Tibial nerve (tissue), 4 donors: ENCODE measurements at places on chromosomes 1 and 21. TPM values are rescaled to one million over a fixed set of nuclear protein-coding genes. Genes with fewer than 3 reads are reported as not detected.

DNA sequence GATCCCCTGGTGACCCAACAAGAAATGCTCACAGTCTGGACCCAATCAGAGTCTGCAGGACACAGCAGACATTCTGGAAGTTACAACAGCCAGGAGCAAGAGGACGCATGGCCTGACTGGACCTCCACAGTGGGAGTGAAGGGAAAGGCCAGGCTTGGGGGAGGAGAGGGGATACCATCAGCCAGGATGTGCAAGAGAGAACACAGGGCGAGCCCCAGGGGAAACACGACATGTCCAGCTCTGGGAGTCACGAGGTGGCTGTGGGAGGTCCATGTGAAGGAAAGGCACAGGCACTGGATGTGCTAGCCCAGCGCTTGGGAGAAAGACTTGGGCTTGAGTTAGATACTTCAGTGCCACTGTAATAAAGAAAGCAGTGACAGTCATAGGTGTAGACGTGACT lies 87.3 kb downstream of the HSF2BP start:
- no peak overlapping the region for H3K4me3 ChIP-seq
- DNase-seq = no peak
- no peaks in the 10 kb centered on the region for H3K4me1 ChIP-seq
- H3K36me3 ChIP-seq = no peaks in the 10 kb centered on the region
- no peak overlapping the region for H3K27ac ChIP-seq

- no peak for DNase-seq
- no peaks in the 10 kb centered on the region for H3K27me3 ChIP-seq
- H3K4me3 ChIP-seq = no peak overlapping the region
Observed at GRCh38 chr1:202291001-202291400, 50.7 kb downstream of the UBE2T start.

DNA sequence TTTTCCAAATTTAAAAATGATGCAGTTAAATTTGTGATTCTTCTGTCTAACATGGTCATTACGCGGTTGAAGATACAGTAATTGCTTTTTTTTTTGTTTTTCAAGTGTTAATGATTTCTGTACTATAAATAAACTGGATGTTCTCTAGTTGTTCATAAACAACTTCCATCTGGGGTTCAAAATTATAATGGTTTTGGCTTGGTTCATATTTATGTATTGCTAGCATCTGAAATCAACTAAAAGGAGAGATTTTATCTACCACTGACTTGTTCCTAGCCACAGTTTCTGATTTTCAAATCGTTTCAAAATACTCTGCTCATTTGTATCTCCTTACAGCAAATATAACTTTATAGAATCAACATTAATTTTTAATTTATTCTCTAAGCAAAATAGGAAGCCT lies 35.2 kb upstream of the PLPPR4 start:
- DNase-seq = no peak
- H3K4me3 ChIP-seq = no peak overlapping the region
- H3K27me3 ChIP-seq = no peaks in the 10 kb centered on the region
- H3K4me1 ChIP-seq = no peaks in the 10 kb centered on the region

Gene GSTM3
- total RNA-seq = 85.4 TPM

GRCh38 chr1:65362545-65362944 lies 53.2 kb downstream of the DNAJC6 start:
- H3K4me3 ChIP-seq = no peak overlapping the region
- H3K27me3 ChIP-seq = no peaks in the 10 kb centered on the region
- no peaks in the 10 kb centered on the region for H3K36me3 ChIP-seq

DNA sequence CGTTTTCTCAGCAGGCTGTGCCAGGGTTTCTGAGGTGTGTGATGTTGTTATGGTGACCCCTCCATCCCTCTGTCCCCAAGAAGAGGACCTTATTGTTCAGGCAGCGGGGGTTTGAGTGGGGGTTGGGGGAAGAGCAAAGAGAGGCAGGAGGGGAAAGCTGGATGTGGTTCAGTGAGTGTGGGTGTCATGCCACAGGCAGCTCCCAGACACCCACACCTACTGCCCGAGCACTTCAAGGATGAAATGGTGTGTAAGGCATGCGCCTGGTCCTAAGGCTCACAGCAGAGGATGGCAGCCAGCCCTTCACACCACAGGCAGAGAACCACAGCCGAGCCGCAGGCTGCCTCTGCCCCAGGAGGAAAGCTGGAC lies 49.9 kb upstream of the STUM start:
- H3K36me3 ChIP-seq = no peaks in the 10 kb centered on the region
- H3K27me3 ChIP-seq = no peaks in the 10 kb centered on the region
- H3K4me1 ChIP-seq = no peaks in the 10 kb centered on the region
- no peak for DNase-seq

DNA sequence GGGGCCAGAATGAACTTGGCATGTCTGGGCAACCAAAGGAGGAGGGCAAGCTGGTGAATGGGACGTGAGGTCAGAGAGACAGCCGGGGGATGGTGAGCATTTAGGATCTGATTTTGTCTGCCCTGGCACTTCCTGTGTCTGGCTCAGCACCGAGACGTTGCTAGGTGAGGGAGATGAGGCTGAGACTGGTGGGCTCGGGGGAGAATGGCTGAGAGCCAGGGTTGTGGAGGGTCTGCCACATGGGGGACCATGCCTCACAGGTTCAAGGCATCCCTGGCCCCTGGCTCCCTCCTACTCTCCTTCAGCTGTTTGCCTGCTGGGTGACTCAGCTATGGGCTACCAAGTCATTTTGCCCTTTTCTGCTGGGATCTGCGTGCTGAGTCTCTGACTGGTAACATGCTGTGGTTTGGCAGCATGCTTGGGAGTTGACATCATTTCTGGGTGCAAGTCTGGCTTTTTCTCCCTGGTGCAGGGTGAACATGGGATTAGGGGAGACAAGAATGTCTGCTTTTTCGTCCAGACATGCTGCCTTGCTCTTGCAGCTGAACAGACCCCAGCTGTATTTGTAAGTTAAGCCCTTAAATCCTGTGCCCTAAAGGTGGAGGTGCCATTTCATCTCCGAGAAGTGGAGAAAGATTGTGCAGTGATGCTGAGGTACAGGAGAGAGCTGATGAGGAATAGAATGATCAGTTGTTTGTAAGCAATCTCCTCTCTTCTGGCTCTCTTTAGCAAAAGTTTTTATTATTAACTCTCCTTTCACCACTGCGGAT lies 17.6 kb downstream of the GALNT2 start:
- no peaks in the 10 kb centered on the region for H3K27me3 ChIP-seq
- no peaks in the 10 kb centered on the region for H3K36me3 ChIP-seq
- H3K4me3 ChIP-seq = no peak overlapping the region
- H3K27ac ChIP-seq = peak overlapping the region; percentile 44
- DNase-seq = peak; percentile 62

GRCh38 chr1:103125219-103125618 lies 16.9 kb upstream of the COL11A1 start:
- H3K27me3 ChIP-seq = no peaks in the 10 kb centered on the region
- no peaks in the 10 kb centered on the region for H3K36me3 ChIP-seq
- no peak for DNase-seq
- H3K27ac ChIP-seq = no peak overlapping the region

- no peaks in the 10 kb centered on the region for H3K27me3 ChIP-seq
- peaks cover 11% of the 10 kb centered on the region for H3K36me3 ChIP-seq
- H3K4me1 ChIP-seq = no peaks in the 10 kb centered on the region
- H3K4me3 ChIP-seq = no peak overlapping the region
- no peak for DNase-seq
Observed at GRCh38 chr1:23405946-23406345, 18.6 kb downstream of the TCEA3 start.

DNA sequence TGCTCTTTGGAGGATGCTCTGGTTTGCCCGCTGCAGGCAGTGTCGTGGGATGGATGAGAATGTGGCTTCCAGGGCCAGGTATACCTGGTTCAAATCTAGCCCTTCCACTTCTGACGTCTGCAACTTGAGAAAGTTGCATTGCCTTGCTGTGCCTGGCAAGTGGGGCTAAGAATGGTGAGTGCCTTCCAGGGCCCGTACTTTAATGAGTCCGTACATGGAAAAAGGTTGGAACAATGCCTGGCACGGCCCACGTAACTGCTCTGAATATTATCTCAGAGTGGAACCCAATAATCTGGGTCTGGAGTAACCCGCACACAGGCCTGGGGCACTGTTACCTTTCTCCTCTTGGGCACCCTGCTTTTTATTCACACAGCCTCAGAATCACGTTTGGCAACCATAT lies 146.7 kb upstream of the EDN2 start:
- H3K4me1 ChIP-seq = no peaks in the 10 kb centered on the region
- no peak overlapping the region for H3K27ac ChIP-seq
- no peaks in the 10 kb centered on the region for H3K27me3 ChIP-seq
- H3K4me3 ChIP-seq = no peak overlapping the region

Gene S100A7A
- total RNA-seq = not detected

DNA sequence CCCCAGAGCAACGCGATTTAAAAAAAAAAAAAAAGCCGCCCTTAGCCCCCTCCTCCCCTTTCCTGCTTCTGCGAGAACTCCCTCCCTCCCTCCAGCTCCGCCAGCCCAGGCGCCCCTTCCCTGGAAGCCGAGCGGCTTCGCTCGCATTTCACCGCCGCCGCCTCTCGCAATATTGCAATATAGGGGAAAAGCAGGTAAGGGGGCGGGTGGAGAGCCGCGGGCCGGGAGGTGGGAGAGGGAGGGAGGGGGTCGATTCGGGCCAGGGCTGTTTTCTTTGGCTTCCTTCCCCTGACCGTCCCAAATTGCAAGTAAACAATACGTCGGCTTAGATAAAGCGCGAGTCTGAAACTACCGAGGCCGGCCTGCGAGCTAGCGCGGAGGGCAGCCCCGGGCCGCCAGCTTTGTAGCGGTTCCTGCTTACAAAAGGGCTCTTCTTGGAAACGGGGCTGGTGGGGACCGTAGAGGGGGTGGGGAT lies 408 bp downstream of the LMO4 start:
- no peak for DNase-seq
- no peaks in the 10 kb centered on the region for H3K27me3 ChIP-seq
- H3K4me1 ChIP-seq = peaks cover 17% of the 10 kb centered on the region
- H3K36me3 ChIP-seq = no peaks in the 10 kb centered on the region

DNA sequence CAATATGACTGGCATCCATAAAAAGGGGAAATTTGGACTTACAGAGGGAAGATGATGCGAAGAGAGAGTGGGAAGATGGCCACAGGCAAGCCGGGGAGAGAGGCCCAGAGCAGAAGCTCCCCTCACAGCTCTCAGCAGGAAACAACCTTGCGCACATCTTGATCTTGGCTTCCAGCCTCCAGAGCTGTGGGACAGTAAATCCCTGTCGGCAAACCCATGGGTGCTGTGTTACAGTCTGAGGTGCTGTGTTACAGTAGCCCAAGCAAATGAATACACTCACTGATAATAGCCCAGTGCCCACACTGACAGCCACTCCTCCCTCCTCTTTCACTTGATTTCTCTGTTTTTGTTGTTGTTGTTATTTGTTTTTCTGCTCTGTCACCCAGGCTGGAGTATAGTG lies 22.4 kb downstream of the CDCA8 start:
- H3K27ac ChIP-seq = no peak overlapping the region
- H3K4me3 ChIP-seq = no peak overlapping the region
- no peaks in the 10 kb centered on the region for H3K27me3 ChIP-seq
- no peaks in the 10 kb centered on the region for H3K4me1 ChIP-seq
- H3K36me3 ChIP-seq = no peaks in the 10 kb centered on the region

GRCh38 chr21:29481081-29481480 lies 182.4 kb downstream of the BACH1 start:
- no peak overlapping the region for H3K27ac ChIP-seq
- H3K36me3 ChIP-seq = no peaks in the 10 kb centered on the region
- no peaks in the 10 kb centered on the region for H3K4me1 ChIP-seq
- H3K27me3 ChIP-seq = no peaks in the 10 kb centered on the region
- no peak for DNase-seq

GRCh38 chr1:105730701-105731100 lies 1325.8 kb upstream of the PRMT6 start:
- no peaks in the 10 kb centered on the region for H3K4me1 ChIP-seq
- no peaks in the 10 kb centered on the region for H3K27me3 ChIP-seq
- no peak for DNase-seq
- H3K36me3 ChIP-seq = no peaks in the 10 kb centered on the region
- H3K4me3 ChIP-seq = no peak overlapping the region

GRCh38 chr1:244651956-244652622 lies 837 bp upstream of the DESI2 start:
- H3K36me3 ChIP-seq = no peaks in the 10 kb centered on the region
- DNase-seq = no peak
- H3K27ac ChIP-seq = peak overlapping the region; percentile 66
- no peaks in the 10 kb centered on the region for H3K4me1 ChIP-seq
- peak overlapping the region; percentile 93 for H3K4me3 ChIP-seq
- no peaks in the 10 kb centered on the region for H3K27me3 ChIP-seq

- no peak overlapping the region for H3K27ac ChIP-seq
- DNase-seq = no peak
- H3K4me3 ChIP-seq = no peak overlapping the region
- no peaks in the 10 kb centered on the region for H3K36me3 ChIP-seq
- H3K4me1 ChIP-seq = peaks cover 4% of the 10 kb centered on the region
Observed at GRCh38 chr1:47742890-47743760, 254.1 kb downstream of the TRABD2B start.

DNA sequence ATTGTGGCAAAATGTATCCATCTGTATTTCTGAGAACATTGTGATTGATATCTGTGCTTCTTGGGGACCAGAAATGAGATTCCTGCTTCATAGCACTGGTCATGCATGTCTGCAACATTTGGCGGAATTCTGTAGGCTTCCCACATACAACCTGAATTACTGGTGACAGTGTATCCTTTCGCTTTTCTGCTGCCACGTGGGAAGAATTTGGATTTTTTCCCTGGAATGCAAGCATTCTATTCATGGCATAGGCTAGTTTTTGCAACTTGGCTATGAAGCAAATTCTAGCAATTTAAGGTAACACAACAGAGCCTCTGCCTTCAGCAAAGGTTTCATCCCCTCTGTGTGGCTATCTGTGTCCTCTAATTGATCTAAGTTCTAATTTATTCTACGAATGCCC lies 85.9 kb downstream of the BCAR3 start:
- no peaks in the 10 kb centered on the region for H3K27me3 ChIP-seq
- H3K4me1 ChIP-seq = peaks cover 83% of the 10 kb centered on the region

- no peak overlapping the region for H3K27ac ChIP-seq
- H3K4me3 ChIP-seq = no peak overlapping the region
- peaks cover 5% of the 10 kb centered on the region for H3K27me3 ChIP-seq
- no peak for DNase-seq
- no peaks in the 10 kb centered on the region for H3K4me1 ChIP-seq
Observed at GRCh38 chr1:3534803-3535637, 76.3 kb downstream of the MEGF6 start.

DNA sequence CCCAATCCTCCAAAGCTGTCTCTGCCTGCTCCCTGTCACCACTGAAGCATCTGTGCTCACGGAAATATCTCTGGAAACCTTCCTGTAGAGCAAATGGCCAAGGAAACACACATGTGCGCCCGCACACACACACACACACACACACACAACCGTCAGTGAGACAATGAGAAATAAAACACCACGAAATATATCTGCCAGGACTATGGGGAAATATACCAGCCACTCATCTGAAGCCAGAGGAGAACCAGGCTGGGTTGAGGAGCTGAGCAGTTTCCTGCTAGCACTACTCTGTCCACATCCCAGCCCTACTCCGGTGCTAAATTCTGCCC lies 25.1 kb upstream of the PLXNA2 start:
- DNase-seq = no peak
- H3K36me3 ChIP-seq = no peaks in the 10 kb centered on the region
- no peak overlapping the region for H3K4me3 ChIP-seq

DNA sequence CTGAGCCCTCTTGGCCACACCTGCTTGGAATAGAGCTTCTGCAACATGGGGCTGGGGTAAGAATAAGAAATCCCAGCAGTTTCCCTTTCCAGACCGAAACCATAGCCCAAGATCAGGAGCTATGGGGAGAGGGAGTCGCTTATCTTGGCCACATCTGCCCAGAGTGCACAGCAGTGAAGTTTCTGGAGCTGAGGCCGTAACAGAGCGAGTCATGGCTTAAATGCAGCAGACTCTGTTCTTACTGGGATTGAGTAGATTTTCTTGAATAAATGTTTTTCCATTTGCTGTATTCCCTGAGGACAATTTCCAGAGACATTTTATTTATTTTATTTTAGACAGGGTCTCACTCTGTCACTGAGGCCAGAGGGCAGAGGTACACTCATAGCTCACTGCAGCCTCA lies 33.5 kb downstream of the CFAP57 start:
- no peak overlapping the region for H3K27ac ChIP-seq
- DNase-seq = no peak
- no peaks in the 10 kb centered on the region for H3K27me3 ChIP-seq
- H3K4me1 ChIP-seq = peaks cover 9% of the 10 kb centered on the region

Gene ADAMTS5
- 18.8 TPM for total RNA-seq
